Osteoblast (primary cell): ENCODE measurements at places on chromosomes 3 and 15.
A peak's percentile ranks its signal among the peaks of the same experiment; 100 is the strongest.

- DNase-seq, result peak; percentile 99
These were observed 89.4 kb downstream of the LINGO1 start for GRCh38 chr15:77543159-77543882.

DNA sequence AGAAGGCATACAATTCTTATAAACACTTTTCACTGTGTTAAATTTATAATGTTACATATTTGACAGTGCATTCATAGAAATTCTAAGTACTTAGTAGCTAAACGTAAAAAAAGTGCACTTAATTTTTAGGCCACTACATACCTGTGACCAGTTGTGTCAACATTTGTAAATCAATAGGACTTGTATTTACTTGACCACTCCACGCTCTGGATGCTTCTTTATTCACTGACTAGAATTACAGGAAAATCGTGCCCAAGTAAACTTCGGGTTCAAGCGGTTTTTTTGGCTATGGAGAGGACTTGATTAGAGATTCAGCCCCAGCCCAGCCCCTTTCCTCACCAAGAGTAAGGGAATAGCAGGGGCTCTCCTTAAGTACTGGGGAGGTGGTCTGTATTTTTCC lies 21.8 kb downstream of the WDR53 start:
- no peak for DNase-seq

DNA sequence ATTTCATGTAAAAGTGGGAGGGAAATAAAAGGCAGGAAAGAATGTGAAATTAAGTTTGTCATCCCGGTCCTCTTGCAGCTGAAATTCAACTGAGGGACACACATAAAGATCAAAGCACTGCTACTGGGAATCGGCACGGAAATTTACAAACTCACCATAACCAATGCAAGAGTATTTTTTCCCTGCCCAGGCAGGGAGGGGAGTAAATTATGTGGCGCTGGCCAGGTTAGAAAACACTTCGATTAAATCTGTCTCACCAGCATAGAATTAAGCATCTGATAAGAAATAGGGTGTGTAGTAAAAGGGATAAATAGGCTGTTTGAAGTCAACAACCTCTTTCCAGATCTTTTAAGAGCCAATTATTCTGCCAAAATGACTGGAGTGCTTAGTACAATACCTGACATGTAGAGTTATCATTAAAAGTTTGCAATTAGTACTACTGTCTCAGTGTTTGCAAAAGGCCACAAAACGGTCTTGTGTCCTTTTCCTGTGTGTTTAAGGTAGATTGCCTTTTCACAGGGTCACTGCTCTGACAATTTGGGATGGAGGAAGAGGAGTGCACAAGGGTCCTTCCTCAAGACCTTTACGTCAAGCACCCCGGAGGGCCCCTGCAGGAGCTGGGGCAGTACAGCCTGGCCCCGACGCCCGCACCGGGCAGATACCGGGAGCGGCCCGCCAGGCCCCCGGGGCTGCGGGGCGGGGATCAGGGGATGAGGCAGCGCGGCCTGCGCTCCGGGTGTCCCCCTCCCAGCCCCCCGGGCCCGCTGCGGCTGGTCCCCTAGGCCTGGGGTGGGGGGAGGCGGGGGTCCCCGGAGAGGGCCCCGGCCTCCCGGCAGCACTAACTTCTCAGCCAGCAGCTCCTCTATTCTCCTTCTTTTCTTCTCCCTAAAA lies 651 bp downstream of the UBA3 start:
- peak; percentile 62 for DNase-seq

- DNase-seq, result no peak
These were observed 65.7 kb downstream of the TMCC1 start for GRCh38 chr3:129827765-129828164.

GRCh38 chr15:75713338-75713895 lies 769 bp upstream of the CSPG4 start:
- DNase-seq, result peak; percentile 73

DNA sequence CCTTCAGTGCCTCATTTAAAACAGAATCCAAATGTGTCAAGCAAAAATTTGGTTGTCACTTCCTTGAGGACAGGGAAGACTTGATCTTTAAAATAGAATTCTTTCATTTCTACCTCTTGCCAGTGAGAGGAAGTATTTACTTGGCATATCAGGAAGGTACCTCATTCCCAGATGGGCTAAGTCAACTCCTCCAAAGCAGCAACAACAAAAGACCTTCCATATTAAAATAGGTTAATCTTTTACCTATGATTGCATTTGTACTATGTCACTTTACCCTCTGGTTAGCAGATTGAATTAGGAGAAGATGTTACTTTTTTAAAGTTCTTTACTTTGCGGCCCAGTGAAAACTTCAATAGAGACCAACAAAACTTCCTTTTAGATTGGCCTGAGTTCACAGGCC lies 462.1 kb upstream of the ADAMTS9 start:
- no peak for DNase-seq

- DNase-seq, result no peak
These were observed 26.9 kb downstream of the MCTP2 start for GRCh38 chr15:94258246-94258645.

GRCh38 chr3:129046037-129046731 lies 14.4 kb upstream of the GP9 start:
- DNase-seq, result no peak

DNA sequence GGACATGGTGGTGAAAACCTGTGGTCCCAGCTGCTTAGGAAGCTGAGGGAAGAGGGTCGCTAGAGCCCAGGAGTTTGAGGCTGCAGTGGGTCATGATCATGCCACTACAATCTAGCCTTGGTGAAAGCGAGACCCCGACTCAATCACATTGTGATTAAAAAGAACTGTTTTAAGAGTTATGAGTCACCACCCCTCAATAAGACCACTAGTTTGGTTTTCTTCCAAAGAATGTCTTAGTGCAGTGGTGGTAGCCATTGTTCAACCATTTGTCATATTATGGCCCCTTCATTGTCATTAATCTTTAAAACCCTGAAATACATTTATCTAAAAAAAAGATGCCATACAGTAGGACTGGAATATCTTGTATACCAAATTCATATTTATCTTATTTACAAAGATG lies 48.8 kb downstream of the BLM start:
- DNase-seq, result no peak

- DNase-seq, result no peak
These were observed 36.7 kb downstream of the SLC9A9 start for GRCh38 chr3:143811602-143812001.

- no peak for DNase-seq
These were observed 184.3 kb downstream of the P3H2 start for GRCh38 chr3:189936201-189936945.

DNA sequence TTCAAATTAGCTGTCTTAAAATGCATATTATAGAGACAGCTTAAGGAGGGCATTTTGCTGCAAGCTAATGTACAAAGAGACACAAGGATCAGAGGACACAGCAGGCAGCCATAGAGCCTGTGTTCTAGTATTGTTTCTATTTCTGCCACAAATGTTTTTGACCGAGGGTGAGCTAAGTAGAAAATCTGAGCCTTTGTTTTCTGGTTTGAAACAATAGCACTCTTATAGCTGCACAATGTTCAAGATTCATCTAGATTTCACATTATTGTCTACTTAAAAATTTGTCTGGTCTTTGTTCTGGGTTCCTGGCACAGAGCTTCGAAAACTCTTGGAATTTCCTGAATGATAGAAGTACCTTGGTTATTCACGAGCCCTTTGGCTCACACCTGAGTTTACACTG lies 40.0 kb upstream of the TUSC7 start:
- no peak for DNase-seq

- no peak for DNase-seq
These were observed 132.9 kb upstream of the TGFBR2 start for GRCh38 chr3:30473374-30474051.

DNA sequence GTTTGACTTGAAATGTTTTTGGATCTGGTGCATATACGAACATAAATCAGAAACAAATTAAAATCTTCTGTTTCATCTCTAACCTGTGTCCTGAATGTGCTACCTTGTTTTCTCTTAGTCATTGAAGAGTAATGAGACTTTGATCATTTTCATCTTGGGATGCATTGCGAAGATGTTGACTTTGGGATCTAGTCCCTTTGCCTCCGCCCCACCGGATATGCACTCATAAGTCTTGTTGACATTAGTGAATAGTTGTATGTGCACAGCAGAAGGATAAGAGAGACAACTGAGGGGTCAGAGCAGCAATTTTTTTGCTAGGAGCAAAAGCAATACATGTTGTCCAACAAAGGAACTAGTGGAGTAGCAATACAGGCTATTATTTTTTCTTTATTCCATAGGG lies 35.9 kb upstream of the SPRED1 start:
- DNase-seq, result peak; percentile 72

- peak; percentile 46 for DNase-seq
These were observed 214.9 kb upstream of the NR2F2 start for GRCh38 chr15:96115642-96116041.

- DNase-seq, result no peak
These were observed at the start of gene SLC28A2 for GRCh38 chr15:45251888-45252287. TSS of gene SLC28A2 (plus strand) at chr15:45252234. CDS start at chr15:45253216, 982 bp downstream.

- DNase-seq, result peak; percentile 47
These were observed 129.2 kb upstream of the DPH6 start for GRCh38 chr15:35674873-35675781.

DNA sequence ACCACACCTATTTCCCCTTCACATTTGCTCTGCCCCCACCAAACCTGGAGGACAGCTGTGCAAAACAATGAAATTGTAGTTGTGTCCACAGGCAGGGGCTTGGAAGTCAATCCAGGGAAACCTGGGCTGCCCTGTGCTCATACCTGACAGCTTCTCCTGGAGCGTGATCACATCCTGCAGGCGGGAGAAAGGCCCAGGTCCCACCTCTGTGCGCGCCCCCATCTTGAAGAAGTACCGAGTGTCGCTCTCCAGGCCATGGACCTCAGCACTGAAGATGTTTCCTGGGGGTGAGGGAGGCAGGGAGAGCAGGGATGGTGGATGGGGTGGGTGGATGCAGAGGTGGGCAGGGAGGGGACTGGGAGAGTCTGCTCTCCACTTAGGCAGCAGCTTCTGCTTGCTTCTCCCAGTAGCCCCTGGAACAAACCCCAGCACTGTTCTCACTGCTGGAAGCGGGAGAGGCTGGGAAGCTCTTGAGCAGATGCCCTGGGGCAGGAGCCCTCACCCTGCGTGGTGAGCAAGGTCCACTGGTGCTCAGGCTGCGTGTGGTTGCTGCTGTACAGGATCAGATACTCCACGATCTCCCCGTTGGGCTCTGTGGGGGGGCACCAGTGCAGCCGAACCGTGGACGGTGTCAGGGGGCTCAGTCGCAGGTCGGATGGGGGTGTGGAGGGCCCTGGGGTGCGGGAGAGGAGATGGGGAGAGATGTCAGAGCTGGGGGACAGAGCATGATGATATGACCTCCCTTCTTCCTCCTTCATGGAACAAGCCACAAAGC lies 10.7 kb upstream of the IGDCC3 start:
- no peak for DNase-seq

GRCh38 chr3:39021465-39022285 lies 30.1 kb downstream of the SCN11A start:
- no peak for DNase-seq

GRCh38 chr15:52246686-52247431 lies 48.7 kb downstream of the MYO5C start:
- no peak for DNase-seq

DNA sequence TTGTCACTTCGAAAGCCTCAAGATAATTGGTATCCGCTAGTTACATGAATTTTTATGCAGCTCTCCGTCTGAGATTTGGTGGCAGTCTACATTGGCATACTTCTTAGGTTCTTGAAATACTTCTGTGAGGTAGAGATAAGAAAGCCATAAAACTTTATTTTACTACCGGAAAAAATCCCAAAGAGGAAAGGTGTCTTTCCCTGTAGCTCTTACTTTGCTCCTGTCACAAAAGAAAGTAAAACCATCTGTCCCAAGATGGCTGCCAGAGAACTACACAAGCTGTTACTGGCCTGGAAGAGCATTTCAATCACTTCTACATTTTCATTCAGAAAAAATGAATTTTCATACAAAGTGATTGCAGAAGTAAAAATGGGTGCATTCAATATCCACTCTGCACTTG lies 214.8 kb upstream of the ST8SIA2 start:
- DNase-seq, result no peak

- DNase-seq, result no peak
These were observed 26.2 kb downstream of the PIK3CA start for GRCh38 chr3:179174316-179174715.

DNA sequence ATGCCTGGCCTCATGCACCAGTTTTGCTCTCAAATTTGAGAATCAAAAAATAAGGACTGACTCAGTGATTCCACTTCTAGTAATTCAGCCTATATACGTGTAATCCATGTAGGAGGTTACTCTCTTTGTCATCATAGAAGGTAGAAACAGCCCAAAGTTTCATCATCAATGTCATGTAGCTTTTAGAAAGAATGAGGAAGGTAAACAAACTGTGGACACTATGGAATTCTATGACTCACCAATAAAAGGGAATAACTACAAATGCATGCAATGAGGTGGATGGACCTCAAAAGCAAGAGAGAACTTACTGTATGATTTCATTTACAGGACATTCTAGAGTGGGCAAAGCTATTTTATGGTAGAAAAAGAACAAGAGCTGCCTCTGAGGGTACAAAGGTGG lies 93.2 kb upstream of the LRIG1 start:
- peak; percentile 84 for DNase-seq

GRCh38 chr3:155049959-155050358 lies 30.2 kb upstream of the MME start:
- DNase-seq, result no peak

GRCh38 chr3:148500881-148501280 lies 196.8 kb upstream of the AGTR1 start:
- DNase-seq, result no peak

- no peak for DNase-seq
These were observed 101.6 kb downstream of the APBA2 start for GRCh38 chr15:28987337-28987736.

DNA sequence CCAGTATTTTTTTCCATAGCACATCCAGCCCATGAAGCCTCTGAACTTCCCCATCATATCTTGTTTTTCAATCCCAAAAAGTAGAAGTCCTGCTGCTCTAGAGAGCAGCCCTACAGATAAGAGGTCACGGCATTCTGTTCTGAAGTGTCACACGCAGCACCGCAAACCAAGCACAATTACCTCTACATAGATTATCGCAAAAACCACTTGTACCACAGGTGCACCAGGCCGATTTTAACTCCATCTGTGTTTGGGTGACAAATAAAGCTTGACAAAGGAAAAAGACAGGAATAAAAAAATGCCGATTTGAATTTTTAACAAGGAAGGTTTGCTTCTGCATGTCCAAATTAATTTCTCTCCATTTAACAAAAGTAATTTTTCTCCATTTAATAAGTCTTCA lies 113.7 kb downstream of the MYO5A start:
- DNase-seq, result no peak

DNA sequence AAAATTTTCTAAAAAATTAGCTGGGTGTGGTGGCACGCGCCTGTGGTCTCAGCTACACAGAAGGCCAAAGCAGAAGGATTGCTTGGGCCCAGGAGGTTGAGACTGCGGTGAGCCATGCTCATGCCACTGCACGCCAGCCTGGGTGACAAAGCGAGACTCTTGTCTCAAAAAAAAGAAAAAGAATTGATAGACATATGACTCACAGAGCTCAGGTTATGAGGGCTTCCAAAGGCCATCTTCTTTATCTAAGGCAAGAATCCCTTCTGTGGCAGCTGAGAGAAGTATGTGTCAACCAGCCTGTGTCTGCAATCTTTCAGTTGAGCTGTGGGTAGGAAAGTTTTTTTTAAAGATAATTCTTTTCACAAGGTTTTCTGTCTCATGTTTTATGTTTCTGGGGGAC lies 53.9 kb downstream of the MRPS25 start:
- DNase-seq, result no peak
